ENCODE measurements at places on chromosomes 7 and 10.

- DNase-seq: no peak
Measured at GRCh38 chr7:33107136-33108066, 1.8 kb downstream of the RP9 start.

DNA sequence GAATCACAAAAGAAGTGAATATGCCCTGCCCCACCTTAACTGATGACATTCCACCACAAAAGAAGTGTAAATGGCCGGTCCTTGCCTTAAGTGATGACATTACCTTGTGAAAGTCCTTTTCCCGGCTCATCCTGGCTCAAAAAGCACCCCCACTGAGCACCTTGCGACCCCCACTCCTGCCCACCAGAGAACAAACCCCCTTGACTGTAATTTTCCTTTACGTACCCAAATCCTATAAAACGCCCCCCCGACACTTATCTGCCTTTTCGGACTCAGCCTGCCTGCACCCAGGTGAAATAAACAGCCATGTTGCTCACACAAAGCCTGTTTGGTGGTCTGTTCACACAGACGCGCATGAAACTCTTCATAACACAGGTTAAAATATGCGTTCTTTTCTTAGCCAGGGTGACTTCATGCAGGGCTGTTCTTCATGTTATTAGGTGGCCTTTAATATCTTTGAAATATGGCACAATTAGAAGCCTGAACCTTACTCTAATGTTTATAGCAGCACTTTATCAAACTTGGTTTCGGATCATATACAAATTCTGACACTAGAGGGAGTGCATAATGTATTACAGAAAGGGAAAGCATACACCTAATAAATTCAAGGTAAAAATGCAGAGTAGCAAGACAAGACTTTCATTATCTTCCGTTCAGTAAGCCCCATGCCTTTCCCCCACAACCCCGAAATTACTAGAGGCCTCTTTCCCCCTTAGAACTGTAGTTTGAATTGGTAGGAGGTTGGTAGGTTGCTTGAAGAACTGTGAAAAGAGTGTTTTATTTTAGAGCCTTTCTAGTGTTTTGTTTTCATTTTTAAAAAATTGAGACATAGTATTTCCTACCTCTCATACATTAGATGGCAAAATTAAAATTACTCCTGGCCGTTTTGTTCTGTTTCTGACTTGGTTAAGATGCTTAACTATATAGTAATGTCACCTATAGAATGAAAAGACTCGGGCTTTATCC lies 117.9 kb downstream of the NPY start:
- no peak for DNase-seq

- no peak for DNase-seq
Measured at GRCh38 chr7:85924062-85924461, 719.6 kb upstream of the GRM3 start.

GRCh38 chr10:44261296-44261695 lies 123.6 kb downstream of the CXCL12 start:
- no peak for DNase-seq

DNA sequence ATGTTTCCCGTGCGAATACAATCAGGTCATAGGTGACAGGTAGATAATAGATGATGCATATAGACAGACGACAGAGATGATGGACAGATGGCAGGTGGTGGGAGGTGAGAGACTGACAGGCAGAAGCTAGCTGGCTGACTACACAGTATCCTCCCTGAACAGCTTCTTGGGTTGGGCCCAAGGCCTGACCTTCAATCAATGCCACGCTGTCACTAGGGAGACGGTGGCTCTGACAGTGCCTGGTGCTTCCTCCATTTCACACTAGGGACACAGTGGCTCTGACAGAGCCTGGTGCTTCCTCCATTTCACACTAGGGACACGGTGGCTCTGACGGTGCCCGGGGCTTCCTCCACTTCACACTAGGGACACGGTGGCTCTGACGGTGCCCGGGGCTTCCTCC lies 200.1 kb downstream of the DIP2C start:
- no peak for DNase-seq

GRCh38 chr10:59793919-59794318 lies 40.7 kb upstream of the MRLN start:
- no peak for DNase-seq

GRCh38 chr10:27716521-27716920 lies 29.1 kb downstream of the MKX start:
- DNase-seq: no peak

GRCh38 chr7:30146127-30146612 lies 11.4 kb downstream of the MTURN start:
- DNase-seq: no peak

DNA sequence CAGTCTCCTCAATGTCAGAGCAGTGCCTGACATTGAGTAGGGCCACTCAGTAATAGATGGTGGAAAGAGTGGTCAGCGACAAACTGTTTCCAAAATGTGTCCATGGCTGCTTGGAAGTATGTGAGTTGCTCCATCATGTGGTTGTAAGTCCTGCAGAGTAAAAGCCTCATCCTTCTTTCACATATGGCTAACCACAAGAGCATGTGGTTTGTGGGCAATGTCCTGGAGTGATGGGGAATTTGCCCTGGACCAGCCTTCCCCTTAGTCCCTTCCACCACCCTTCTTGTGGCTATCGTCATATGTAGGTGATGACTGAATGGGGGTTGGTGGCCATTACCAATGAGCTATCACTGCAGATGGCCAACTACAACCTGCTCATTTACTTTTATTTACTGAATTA lies 33.0 kb upstream of the PLXNA4 start:
- no peak for DNase-seq

DNA sequence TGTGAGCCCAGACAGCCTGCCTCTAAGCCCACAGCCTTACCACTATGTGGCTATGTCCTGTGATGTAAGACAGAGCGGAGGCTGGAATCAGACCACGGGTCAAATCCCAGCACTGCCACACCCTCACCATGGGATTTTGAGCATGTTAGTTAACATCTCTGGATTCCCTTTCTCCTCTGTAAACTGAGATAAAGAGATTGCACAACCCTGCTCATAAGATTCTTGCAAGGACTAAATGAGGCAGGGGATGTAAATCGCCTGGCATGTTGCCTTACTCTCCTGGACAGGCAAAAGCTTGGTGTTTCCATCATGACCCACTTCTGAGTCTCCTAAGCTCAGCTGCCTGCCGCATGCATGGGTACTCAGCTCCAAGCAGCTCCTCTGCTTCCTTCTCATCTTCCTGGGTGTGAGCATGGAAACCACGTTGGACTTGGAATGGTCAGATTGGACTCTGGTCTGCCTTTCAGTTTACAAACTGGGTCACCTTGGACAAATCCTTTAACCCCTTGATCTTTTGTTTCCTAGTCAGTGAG lies 41.3 kb upstream of the MTURN start:
- no peak for DNase-seq

DNA sequence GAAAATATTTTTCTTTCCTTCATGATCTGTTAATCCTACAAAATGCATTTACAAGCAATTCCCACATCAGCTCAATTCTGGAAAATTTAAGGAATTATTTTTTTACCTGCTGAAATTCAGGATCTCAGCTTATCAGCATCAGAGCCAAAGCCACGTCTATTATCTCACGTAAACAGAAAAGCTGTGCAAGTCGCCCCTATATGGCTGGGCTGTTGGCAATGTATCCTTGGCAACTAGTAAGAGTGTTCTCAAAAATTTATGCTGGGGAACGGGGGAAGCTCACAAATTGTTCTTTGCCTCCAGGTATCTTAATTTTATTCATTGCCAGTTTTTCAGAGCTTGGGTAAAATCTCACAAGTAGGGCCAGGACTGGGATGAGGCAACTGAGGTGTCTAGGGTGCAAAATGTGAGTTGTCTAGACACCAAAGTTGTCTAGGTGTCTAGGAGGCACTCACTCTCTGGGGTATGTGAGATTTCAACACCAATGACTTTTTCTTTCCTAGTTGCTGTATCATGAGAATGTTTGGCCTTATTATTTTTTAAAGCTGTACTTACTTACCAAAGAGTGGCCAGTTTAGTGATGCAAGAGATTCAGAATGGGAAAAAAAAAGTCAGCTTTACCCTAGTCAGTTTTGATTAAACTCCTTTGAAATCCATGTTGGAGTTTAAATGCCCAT lies 5.1 kb downstream of the GSTO2 start:
- no peak for DNase-seq

GRCh38 chr7:157423886-157424565 lies 87.2 kb downstream of the DNAJB6 start:
- no peak for DNase-seq

DNA sequence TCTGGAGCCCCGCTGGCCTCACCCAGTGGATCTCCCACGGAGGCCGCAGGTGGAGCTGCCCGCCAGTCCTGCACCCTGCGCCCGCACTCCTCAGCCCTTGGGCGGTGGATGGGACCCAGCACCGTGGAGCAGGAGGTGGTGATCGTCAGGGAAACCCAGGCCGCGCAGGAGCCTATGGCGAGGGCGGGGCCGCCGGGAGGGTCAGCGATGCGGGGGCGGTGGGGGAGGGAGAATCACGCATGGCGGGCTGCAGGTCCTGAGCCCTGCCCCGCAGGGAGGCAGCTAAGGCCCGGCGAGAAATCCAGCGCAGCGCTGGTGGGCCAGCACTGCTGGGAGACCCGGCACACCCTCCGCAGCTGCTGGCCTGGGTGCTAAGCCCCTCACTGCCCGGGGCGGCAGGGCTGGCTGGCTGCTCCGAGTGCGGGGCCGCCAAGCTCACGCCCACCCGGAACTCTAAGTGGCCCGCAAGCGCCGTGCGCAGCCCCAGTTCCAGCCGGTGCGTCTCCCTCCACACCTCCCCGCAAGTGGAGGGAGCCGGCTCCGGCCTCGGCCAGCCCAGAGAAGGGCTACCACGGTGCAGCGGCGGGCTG lies 524.8 kb upstream of the TPK1 start:
- no peak for DNase-seq

DNA sequence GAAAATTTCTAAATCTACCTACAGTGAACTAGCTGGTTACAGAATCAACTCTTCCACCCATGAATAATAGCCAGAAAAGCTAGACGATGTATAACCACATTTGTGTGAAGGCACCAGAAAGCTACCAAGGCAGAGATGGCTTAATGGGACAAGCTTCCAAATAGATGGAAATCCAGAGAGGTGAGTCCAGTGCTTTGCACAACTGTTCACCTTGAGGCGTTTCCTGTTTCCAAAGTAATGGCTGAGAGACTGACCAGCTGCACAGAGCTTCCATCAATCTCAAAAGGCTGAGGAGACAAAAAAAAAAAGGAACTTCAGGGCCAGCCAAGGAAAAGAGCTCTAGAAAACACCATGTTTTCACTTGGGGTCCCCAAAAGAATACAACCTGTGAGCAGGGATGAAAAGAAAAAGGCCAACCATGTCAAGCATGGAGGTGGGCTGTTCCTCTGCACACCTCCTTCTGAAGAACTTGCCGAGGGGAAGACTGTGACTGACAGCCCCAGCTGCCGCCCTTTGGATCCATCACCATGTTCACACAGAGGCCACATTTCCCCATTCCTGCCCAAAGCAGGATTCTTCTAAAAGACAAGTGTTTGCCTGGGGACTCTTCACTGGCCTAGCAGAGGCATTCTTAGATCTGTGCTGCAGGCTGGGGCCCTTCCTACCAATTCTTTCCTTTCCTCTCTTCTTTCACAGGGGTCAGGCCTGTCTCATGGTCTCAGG lies 72.9 kb downstream of the ARHGAP21 start:
- DNase-seq: no peak

DNA sequence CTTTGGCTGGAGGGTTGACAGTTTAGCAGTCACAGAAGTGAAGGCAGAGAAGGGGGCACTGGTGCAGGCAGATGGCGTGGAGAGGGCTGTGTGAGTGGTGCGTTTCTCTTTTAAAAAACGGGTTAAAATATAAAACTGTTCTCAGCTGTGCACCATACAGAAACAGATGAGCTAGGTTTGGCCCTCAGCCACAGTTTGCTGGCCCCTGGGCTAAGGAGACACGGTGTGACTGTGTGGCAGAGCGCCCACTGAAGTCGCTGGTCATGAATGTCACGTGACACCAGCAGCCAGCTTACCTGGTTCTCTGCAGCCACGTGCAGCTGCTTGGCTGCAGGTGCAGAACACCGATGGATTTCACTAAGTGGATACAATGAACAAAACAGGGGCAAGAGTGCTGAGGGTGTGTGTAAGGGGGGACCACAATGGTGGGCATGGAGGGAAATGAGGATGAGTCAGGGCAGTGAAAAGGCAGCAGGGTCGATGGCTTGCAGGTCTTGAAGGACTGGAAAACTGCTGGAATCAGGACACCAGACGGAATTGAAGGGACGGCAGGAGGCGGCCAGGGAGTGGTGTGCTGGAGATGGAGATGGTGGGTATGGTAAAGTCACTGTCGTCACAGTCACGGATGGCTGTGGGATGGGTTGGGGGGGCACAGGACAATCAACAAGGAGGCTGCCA lies 7.4 kb downstream of the ZNF746 start:
- no peak for DNase-seq

- no peak for DNase-seq
Measured at GRCh38 chr10:79189853-79190435, 121.2 kb downstream of the ZMIZ1 start.

- no peak for DNase-seq
Measured at GRCh38 chr7:74173491-74173865, 678 bp upstream of the EIF4H start.

DNA sequence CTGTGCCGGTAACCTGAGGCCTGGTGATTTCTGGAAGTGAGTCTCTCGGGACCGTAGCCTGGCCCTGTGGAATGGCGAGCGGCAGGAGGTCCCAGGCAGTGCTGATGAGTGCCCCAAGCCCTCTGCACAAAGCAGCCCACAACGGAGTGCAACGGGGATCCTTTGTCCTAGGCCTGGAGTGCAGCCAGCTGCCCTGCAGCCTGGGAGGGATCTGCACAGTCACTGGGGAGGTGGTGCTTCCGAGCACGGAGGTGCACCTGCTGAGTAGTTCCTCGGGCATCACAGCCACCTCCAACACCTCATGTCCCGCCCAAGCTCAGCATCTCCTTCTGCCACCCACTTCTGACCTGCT lies 162.8 kb upstream of the ZMIZ1 start:
- DNase-seq: no peak

DNA sequence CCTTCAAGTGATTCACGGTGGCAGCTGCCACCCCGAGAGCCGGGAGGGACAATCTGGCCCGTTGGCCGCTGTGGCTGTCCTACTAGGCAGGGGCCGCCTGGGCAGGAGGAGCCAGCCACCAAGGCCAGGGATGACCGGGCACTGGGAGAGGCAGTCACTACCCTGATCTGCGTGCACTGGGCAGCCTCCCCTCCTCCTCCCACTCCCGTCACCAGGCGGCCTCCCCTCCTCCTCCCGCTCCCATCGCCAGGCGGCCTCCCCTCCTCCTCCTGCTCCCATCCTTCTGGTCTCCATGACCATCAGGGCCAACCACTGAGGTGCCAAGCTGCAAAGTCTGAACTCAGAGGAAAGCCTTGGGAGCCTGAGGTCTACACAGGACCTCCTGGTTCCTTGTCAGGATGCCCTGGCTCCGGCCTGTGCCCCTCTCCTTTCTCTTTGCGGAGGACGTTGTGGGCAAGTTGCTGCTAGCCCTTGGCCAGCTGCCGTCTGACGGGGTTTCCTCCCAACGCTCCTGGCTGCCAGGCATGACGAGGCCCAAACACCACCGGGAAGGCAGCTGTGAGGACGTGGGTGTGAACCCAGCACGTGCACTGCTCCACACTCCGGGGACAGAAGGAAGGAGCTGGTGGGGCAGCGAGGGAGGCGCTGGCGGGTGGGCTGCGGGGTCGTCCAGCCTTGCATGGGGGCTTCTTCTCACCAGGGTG lies 131.1 kb downstream of the WDR37 start:
- DNase-seq: no peak
